Activated CD4-positive, CD25-positive, alpha-beta regulatory T cell treated with anti-CD3 and anti-CD28 coated beads, Interleukin-2, amount 50 U/mL, for 72 hours (primary cell): ENCODE measurements at places on chromosomes 1 and 21.

GRCh38 chr1:171219346-171220080, 28.8 kb upstream of the FMO1 start:
- no peak for DNase-seq

DNA sequence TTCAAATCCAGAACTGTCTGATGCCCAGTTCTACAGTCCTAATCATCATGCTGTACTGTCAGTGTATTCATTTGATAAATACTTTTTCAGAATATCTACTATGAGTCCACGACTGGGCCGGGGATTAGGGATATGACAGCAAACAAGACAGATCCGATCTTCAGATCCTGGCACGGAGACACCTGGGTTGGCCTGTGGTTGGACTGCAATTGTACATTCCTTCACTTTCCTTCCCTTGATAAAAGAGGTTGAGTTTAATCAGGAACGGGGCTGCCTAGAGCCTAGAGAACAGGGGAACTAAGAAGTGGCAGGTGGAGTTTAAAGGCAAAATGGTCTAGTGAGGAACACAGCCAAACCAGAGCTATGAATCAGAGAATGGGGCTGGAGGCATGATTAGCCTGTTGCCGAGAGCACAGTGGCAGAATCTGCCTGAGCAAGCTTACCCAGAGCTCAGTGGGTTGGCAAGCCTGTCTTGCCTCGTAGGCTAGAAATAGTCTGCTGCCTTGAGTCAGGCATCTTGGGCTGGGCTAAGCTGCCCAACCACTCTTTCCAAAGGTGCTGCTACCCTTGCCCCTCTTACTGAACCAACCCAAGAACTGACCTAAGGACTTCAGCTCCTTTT, 38.1 kb upstream of the PTCH2 start:
- DNase-seq, result no peak

- DNase-seq, result no peak
These were observed 8.8 kb downstream of the PCP4L1 start for GRCh38 chr1:161267321-161267720.

GRCh38 chr1:44405031-44405797, at the start of gene RNF220:
Gene RNF220, plus strand, starts transcription at chr1:44405255.
- no peak for DNase-seq

- no peak for DNase-seq
These were observed 51.9 kb downstream of the DIPK1A start for GRCh38 chr1:92909321-92909720.

DNA sequence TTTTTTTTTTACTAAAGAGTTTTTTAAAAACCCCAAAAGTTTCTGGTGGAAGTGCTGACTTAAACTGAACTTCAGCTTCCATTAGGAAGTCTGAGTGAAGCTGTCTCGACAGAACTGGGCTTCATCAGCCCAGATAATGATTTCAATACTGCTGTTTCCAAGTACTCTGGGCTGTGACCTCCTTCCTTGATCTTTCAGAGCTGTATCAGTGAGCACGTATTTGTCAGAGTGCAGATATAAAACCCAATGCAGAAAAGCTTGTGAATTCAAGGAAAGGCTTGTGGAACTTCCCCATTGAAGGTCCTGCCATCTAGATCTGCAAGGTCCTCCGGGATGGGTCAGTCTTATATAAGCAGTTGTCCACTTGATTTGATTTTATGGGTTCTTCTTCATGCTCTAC, 50.1 kb upstream of the RGS21 start:
- no peak for DNase-seq

- no peak for DNase-seq
These were observed 95.3 kb downstream of the MTR start for GRCh38 chr1:236890152-236891056.

DNA sequence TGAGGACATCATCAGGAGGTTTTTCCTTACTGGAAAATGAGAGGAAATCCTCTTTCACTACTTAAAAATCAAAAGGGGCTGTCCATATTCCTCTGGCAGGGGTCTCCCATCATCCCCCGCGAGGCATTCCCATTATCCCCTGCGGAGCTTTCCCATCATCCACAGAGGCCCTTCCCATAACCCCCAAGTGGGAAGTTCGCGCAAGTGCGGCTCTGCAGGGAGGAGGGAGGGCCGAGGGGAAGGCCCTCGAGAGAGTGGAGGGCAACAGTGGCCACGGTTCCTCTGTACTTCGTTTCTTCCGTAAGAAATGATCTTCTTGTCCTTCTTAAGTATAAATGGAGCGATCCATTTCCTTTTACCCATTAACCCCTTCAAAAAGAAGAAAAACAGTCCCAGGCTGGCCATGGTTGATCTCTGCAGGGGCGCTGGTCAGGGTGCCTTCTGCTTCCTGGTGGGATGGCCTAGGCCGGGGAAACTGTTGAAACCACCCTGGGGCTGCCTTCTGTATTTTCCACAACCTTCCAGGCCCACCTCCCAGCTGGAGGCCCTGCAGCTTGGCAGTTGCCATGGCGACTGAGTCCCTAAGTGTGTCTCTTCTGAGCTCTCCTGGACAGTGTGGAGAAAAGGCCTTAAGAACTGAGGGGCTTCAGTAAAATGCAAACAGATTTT, 3.6 kb upstream of the RSPH1 start:
- no peak for DNase-seq

DNA sequence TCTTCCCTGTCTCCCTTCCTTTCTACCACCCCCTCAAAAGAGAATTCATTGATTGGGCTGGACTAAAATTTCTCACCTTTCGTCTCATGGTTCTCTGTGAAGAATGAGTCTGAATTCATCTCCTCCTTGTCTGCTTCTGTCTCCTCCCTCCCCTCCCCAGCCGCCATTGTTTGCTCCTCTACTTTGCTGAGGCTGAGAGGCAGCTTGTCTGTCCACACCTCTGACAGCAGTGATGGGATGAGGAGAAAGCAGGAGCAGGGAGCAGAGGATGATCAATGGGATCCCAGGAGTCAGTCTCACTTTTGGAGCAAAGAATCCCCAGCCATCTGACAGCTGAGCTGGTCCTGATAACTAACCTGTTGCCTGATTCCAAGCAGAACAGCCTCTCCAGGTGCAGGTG, 2.5 kb downstream of the ILDR2 start:
- no peak for DNase-seq

DNA sequence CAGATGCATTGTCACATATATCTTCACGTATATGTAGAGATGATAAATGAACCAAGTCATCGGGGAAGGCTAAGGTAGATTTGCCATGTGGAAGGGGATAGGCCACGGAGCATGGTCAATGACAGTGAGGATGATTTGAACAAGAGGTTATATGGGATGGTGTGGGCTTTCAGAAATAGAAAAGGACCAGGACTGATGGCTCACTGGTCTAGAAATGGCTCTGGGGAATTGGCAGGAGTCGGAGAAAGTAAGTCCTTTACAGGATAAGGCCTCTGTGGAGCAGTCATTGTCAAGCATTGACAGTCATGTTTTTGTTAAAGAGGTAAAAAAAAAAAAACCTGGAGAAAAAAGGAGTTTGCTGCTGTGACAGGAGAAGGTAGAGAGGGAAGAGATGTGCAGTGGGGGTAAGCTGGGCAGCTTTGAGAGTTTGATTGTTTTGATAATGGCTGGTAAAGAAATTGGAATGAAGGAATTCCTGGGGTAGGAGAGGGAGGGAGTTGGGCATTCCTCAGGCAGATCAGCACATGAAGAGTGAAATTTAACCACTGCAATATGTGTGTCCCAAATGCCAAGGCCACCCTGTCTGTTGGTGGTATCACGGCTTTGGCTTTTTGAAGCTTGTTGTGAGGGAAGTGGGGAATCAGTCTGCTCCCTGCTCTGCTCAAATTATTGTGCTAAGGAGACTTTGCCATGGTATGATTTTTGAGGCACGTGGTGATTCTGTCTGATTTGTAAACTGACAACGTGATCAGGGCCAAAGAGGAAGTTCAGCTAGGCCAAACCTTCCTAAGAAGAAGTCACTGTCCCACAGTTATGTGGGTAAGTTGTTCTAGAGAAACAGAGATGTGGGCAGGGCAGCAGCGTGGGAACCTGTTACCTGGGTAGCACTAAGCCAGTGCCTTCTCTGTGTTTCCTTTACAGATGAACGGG, 26.0 kb downstream of the MACF1 start:
- no peak for DNase-seq

DNA sequence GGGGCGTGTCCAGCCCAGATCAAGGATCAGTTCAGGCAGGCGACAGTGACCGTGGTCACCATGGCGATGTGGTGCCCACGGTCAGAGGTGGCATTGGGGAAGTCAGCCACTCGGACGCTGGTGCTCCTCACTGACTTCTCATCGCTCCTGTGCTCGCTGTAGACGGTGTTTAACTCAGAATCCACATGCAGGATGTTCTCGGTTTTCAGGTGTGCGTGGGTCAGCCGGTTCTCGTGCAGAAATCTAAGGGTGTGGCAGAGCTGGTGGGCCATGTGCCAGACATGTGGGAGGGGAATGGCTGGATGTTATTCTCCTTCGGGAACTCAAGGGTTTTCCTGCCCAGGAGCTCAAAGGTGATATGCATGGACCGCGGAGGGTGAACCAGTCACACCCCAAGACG, 11.7 kb downstream of the OR2AJ1 start:
- DNase-seq, result no peak

DNA sequence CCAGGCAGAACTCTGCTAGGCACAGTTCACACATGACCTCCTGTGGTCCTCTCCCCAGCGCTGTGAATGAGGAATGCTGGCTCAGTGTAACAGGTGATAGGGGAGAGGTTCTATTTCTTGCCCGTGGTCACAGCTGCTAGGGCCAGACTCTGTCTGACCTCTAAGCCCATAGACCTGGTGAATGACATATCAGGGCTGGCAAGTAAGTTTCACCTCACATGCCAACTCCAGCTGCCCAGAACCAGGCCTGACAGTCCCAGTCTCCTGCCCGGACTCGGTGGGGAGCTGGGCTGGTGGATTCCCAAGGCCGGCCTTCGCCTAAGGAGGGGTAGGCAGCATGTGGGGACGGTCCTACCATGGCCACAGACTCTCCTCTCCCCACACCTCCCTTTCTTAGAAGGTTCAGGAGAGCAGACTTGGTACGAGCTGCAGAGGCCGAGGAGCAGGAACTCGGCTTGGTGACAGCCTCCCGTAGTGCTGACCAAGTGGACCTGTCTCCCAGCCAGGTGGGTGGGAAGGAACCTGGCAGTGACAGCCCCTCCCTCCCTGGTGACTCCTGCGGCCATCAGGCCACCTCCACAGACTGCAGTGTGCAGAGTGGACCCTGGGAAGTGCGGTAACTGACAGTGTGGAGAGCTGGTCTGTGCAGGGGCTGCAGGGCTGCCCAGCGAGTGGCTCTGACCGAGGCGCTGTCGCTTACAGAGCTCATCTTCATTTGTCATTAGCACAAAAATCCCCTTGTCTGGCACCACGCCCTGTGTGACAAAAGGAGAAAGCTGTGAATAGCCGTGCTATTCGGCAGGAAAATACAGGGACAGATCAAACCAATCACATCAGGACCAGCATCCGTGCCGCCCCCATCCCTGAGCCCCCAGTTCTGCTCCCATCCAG, 74.6 kb downstream of the SCCPDH start:
- DNase-seq, result no peak

GRCh38 chr1:223662943-223663342, 2.6 kb downstream of the CAPN8 start:
- no peak for DNase-seq

- no peak for DNase-seq
These were observed 35.2 kb downstream of the NVL start for GRCh38 chr1:224294775-224295174.

- no peak for DNase-seq
These were observed 17.2 kb downstream of the JAK1 start for GRCh38 chr1:64948905-64949833.

DNA sequence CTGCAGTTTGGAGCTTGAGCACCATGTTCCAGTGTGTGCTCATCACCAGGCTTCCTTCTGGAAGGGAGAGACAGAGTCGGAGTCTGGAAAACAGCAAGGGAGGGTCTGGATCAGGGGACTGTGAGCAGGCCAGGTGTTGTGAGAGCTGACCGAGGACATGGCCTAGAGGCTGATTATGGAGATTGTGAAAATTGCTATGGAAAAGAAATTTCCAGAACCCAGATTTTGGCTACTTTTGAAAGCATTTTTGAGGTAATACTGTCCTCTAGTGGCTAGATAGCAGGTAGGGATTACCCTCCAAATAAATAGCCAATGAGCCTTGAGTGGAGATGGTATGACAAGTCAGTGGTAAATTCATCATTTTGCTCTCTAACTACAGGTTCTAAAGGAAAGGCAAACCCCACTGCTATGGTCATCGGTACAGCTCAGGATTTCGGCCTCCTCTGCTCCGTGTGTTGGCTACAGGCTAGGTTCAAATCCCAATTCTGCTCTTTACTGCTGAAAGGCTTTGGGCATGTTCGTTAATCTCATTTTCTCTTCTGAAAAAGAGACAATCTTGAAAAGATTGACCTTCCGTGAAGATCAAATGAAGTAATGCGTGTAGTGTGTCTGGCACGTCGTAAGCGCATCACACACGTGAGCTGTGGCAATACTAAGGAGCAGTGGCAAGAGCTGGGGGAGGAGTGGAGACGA, 1.0 kb upstream of the HAO2 start:
- DNase-seq, result no peak

GRCh38 chr21:42855171-42855936, 24.0 kb downstream of the WDR4 start:
- DNase-seq, result no peak

GRCh38 chr21:45363921-45364467, 41.0 kb upstream of the COL18A1 start:
- no peak for DNase-seq

DNA sequence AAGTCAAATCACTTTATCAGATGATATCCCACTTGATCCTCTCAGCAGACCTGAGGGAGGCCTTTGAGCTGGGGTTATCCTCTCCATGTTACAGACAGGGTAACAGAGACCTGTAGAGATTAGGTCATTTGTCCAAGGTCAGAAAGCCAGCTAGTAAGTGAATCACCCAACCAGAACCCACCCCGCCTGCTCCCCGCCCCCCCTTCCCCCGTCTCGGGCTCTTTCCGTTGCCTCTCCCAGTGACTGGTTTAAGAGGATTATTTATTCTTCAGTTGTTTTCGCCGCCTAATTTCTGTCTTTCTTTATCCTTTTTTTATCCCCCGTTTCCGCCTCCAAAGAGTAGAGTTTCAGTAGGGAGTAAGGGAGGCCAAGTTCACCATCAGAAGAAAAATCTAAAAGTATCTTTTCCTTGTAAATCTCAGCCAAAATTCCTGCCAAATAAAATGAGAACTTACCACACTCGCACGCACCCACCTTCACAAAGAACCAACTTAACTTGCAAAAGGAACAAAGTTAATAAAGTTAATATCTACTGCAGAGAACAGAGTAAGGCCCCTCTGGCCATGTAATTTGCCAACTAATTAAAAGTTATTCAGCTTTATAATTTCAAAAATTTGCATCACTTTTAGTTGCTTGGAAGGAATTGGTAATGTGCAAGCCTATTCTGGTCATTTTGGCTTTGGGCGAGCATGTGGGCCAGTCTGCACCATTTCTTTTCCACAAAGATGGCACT, 76.8 kb upstream of the TRABD2B start:
- DNase-seq, result no peak

DNA sequence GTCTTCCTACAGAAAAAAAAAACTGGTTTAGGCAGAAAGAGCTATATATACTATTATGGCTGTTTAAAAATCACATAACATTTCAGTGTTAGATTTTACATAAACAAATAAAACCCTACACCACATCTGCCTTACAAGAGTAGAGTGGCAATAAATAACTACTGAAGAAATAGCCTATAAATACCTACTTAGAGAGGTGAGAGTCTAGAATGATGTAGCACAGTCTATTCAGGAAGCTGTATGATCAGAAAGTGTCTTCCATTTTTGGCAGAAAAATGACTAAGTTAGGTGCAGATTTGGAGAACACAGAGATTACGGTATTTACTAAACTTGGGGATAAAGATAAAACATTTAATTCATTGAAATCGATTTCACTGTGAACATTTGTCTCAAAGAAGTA, 75.5 kb downstream of the VAV3 start:
- DNase-seq, result no peak
